Urothelium cell line (cell line): ENCODE measurements at places on chromosomes 13 and 19.

DNA sequence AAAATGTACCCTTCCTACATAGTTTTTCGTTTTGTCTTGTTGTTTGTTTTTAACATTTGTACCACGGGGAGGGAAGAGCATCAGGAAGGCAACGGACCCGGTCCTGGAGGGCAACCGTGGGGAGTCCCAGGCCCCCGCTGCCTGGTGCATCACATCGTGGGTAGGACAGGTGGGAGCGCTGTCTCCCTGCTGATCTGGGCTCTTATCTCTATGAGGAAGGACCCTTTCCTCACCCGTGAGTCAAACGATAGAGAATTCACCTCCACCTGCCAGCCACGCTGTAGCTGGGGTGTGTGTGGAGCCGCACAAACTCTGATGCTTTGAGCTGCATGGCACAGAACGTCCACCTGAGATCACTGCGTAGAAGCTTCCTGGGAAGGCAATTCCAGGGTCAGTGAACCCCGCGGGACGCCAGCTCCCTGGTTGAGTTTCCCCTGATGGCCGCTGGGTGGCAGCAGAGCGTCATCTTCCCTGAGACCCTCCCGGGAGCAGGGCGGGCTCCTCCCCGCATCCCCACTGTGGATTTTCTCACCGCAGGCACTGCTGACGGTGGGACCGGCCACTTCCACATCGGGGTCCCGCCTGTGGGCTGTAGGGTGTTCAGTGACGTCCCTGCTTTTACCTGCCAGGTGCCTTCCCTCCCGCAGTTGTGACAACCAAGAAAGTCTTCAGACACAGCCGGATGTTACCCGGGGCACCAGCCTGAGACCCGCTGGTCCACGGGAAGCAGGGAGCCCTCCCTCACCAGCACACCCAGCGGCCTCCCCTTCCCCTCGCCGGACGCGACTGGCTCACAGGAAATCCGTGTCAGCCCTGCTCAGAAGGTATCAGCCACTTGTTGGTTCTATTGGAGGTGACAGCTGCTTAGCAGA, 54.7 kb downstream of the ZNF787 start:
- peak; percentile 88 for DNase-seq

DNA sequence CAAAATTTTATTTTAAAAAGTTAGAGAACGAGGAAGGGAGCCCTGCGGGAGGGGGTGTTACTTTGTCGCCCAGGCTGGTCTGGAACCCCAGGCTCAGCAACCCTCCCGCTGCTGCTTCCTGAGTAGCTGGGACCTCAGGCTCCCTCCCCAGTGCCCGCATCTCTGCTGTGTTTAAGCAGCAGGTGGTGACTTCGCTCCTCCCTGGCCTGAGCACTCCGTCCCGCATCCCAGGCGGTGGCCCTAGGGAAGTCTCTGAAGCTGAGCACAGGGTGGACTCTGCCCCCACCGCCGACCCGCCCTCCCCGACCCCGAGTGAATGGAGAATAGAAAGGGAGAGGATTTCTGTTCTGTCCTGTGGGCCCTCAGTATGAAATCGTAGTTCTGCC, 30.5 kb downstream of the ZNF701 start:
- DNase-seq, result peak; percentile 9

- DNase-seq, result no peak
These were observed 43.9 kb downstream of the ZNF331 start for GRCh38 chr19:53581871-53582279.

GRCh38 chr19:49453013-49453756, at the start of gene ALDH16A1:
TSS of gene ALDH16A1 (plus strand) at chr19:49453225. CDS start at chr19:49453332, 107 bp downstream.
- DNase-seq, result peak; percentile 97

DNA sequence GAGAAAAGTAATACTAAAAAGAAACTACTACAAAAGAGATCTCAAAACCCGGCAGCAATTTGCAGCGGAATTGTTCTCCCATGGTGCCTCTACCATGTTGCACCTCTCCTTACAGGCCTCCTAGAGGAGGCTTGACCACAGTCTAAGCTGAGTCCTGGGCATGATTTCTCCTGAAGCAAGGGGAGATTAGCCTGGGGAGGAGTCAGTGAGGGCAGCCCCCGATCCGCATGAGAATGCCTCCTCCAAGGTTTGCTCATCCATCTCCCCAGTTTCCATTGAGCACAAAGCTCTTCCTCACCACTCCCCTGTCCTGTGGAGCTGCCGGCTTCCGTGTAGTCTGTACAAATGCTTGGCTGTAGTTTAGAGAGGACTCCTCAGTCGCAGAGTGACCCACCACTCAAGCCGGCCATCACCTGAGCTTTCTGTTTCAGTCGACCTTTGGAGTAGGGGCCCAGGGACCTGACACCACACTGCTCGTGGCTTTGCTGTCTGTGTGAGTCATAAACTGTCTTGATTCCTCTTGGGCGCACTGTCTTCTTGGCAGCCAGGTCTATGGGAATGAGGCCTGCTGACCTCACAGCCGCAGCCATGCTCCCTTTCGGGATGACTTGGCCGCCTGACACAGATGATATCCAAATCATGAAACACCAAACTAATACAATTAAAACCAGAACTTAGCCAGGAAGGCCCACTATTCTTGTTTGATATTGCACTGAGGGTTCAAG, 72.3 kb downstream of the C1QTNF9 start:
- peak; percentile 5 for DNase-seq

DNA sequence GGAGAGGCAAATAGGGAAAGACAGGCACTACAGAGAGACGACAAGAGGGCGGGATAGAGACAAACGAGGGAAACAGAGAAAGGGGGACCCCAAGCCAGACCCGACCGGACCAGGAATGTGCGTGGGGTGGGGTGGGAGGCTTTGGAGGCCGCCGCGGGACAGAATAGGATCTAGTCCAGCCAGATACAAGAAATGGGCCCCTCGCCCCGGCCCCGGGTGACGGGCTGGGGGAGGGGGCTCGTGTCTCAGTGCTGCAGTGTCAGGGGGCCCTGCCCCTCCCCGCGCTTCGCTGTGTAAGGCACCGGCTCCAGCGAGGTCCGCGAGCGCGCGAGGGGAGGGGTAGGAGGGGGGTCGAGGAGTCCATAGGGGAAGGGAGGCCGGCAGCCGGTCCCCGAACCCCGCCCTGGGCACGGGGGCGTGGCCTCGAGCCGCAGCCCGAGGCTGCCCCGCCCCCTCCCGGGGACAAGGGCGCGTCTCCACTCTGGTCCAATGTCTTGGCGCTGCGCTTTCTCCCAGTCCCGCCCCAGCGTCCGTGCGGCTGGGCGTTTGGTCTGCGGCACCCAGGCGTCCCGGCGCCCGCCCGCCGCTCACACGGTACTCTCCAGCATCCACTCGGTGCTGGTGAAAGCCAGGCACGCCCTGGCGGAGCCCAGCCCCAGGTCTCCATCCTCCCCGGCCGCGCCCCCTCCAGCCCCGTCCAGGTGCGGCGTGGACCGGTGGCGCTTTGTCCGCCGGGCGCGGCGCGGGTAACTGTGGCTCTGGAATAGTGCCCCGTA, 11.0 kb downstream of the IFNL1 start:
- DNase-seq, result no peak

GRCh38 chr19:23716792-23717191, 29.8 kb upstream of the ZNF675 start:
- no peak for DNase-seq

DNA sequence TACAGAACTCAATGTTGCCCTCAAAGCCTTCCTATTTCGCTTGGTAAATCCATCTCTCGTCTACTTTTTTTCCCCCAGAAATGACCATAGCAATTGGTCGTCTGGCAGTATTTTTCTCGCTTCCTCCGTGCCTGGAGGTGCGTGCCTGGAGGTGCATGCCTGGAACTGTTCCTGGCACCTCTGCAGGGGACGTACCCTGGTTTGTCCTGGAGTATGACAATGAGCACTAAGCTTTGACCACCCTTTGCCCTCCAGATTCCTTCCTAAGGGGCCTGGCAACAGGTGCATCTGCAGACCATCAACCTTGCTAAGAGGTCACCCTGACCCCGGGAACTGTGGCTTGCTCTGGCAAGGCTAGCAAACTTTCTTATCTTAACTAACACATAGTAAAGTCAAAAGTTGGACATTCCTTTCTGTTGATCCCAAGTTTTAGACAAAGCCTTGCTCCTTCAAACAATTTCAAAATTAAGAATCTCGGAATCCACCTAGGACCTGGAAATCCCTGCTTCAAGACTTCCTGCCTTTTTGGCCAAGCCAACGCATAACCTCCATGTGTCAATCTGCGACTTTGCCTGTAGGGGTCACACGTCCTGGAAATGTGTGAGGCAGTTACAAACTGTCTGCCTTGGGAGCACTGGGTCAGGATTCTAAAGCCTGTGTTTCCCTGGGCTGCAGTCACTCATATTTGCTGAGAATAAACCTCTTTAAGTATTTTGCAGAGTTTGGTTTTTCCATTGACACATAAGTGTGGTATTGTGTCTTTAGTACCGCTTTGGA, 28.8 kb upstream of the TUBGCP3 start:
- peak; percentile 62 for DNase-seq

- DNase-seq, result peak; percentile 74
These were observed 22.2 kb downstream of the SIGLEC5 start for GRCh38 chr19:51607920-51608562.

GRCh38 chr19:6697291-6697690, 23.2 kb downstream of the C3 start:
- no peak for DNase-seq

DNA sequence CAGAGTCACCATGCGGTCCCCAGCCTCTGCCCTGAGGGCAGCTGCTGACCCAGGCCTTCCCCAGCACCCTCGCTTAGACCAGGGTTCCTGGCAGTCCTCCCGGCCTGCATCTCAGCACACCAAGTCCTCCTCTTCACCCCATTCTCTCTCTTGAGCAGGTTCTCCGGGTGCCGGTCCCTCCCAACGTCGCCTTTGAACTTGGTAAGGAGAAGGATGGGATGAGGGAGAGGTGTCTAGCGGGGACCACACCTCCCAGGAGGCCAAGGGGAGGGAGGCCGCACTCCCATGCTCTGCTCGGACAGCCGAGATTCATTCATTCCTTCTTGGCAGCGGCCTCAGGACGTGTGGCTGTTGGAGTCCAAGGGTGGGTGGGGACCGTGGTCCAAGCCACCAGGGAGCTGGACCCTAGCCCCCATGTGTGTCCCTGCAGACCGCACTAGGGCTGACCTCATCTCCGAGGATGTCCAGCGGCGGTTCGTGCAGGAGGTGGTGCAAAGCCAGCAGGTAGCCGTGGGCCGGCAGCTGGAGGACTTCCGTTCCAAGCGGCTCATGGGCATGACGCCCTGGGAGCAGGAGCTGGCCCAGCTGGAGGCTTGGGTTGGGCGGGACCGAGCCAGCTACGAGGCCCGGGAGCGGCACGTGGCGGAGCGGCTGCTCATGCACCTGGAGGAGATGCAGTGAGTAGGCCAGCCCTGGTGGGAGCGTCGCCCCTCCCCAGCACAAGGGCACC, 9.4 kb downstream of the ARHGEF1 start:
- no peak for DNase-seq

- DNase-seq, result no peak
These were observed 159.1 kb downstream of the DLEU7 start for GRCh38 chr13:50684366-50684765.

DNA sequence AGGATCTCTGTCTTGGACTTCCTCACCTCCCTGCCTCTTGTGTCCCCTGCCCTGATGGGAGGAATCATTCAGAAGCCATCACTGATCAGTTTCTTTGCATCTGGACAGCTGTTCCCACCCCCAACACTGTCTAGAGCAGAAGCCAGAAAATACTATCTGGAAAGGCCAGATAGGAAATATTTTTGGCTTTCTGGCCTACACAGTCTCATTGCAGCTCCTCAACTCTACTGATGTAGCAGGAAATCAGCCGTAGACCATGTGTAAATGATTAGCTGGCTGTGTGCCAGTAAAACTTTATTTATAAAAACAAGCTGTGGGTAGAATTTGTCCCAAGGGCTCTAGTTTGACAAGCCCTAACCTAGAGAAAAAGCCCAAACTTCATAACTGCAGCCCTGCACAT, 5.6 kb downstream of the SIGLEC7 start:
- DNase-seq, result no peak

DNA sequence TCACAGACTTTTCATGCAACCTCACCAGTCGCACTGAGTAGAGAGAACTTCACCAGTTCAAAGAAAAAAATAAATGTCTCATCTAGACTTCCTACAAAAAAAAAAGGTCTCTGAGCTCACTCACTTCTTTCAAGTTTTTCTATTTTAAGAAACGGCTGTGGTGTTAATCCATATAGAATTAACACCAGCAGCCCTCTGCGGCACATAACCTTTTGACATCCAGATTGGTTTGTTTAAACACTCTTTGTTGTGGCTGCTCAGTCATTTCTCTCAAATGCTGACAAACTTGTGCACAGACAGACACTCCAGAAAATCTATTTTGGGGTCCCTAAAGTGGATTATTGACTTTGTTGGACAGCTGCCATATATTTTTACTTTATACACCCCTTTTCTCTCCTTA, 874.9 kb downstream of the EFNB2 start:
- no peak for DNase-seq

GRCh38 chr13:110702591-110703526, 3.1 kb downstream of the CARS2 start:
- no peak for DNase-seq

DNA sequence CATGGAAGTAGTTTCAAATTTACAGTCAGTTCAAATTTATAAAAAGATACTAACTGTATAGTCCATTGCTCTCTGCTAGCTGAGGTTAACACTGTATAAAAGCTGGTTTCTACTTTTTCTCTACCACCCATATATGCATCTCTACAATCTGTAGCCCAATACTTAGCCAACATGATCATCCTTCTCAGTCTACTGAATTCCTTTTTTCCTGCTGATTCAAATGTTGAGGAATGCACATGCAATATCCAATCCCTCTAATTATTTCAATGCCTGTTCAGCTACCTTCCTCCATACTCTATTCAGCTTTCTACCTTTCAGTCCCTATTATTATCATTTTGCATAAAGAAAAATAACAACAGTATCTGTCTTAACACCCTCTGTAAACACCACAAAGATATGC, 15.6 kb downstream of the KPNA3 start:
- no peak for DNase-seq

- DNase-seq, result peak; percentile 68
These were observed 1.1 kb downstream of the ADAMTS10 start for GRCh38 chr19:8609279-8610040.

DNA sequence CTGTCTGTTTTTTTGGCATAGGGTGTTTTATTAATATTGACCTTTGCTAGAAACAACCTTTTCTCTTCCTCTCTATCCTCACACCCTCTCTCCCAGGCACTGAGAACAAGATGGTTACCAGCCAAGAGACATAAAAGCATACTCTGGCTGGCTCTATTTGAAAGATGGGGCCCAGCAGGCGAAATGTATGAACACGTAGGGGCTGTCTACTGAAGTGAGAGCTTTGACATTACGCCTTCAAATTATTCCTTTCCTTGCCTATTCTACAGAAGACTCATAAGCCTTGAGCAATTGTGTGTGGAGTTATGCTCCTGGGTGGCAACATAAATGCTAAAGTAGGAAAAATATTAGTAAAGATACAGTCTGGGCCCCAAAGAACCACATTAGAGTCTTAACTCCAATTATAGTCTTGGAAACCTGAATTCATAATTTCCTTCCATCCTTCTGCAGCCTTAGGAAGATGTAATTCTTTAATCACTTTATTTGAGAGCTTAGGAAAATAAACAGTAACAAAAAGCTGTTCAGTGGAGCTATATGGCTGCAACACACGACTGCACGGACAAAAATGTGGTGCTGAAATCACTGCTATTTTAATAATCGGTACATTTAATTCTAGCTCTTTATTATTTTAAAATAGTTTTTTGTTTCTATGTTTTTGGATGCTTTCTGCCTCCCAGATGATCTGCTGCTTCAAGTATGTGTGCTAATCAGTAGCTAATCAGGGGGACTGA, 122.3 kb upstream of the RNF113B start:
- no peak for DNase-seq
